ENCODE measurements at places on chromosomes 1 and 21.

GRCh38 chr1:82819234-82819633, 1018.5 kb downstream of the ADGRL2 start:
- DNase-seq: no peak

GRCh38 chr1:11134898-11135266, 35.2 kb upstream of the EXOSC10 start:
- DNase-seq: no peak

DNA sequence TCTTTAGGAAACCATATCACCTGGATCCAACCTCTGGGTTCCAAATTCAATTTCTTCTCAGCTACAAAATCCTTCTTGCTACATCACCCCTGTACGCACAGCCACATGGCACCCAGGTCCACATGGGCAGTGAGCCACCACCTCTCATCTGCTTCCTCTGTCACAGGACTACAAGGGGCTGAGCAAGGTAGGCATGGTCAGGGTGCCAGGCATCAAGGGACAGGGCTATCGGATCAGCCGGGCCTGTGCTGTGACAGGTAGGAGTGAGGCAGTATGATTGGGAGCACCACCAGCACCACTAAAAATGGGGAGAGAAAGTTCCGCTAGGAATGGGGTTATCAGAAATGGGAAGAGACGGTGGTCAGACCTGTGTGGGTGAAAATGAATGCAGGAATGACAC, 29.4 kb downstream of the S100A6 start:
- no peak for DNase-seq

GRCh38 chr1:96999191-96999590, 277.6 kb downstream of the PTBP2 start:
- DNase-seq: no peak

- no peak for DNase-seq
Observed at GRCh38 chr1:173015629-173016028, 35.1 kb downstream of the TNFSF18 start.

DNA sequence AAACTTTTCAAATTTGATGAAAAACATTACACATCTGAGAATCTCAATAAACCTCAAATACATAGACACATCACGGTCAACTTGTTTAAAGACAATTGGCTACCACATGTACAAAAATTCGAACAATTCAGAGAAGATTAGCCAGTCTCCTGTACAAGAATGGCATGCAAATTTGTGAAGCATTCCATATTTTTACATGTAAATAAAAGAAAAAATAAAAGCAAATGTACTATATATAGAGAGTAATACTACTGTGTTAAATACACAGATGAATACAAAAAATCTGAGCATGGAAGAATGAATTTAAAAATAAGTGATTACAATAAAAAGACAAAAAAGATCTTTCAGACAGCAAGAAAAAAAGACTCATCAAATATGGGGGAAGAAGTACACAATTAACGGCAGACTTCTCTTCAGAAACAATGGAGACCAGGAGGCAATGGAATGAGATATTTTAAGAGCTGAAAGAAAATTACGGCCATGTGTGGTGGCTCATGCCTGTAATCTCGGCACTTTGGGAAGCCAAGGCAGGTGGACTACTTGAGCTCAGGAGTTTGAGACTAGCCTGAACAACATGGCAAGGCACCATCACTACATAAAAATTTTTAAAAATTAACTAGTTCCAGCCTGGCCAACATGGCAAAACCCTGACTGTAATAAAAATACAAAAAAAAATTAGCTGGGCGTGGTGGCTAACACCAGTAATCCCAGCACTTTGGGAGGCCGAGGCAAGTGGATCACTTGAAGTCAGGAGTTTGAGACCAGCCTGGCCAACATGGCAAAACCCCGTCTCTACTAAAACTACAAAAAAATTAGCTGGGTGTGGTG, 23.2 kb downstream of the HAX1 start:
- DNase-seq: no peak

GRCh38 chr1:174956086-174956485, 43.7 kb upstream of the CACYBP start:
- no peak for DNase-seq

GRCh38 chr1:185998391-185998790, 264.2 kb downstream of the HMCN1 start:
- no peak for DNase-seq

GRCh38 chr1:50488876-50489275, 65.6 kb upstream of the DMRTA2 start:
- no peak for DNase-seq

- no peak for DNase-seq
Observed at GRCh38 chr1:221696718-221697461, 45.0 kb downstream of the DUSP10 start.

GRCh38 chr1:10599194-10599861, 124.6 kb downstream of the PEX14 start:
- no peak for DNase-seq

DNA sequence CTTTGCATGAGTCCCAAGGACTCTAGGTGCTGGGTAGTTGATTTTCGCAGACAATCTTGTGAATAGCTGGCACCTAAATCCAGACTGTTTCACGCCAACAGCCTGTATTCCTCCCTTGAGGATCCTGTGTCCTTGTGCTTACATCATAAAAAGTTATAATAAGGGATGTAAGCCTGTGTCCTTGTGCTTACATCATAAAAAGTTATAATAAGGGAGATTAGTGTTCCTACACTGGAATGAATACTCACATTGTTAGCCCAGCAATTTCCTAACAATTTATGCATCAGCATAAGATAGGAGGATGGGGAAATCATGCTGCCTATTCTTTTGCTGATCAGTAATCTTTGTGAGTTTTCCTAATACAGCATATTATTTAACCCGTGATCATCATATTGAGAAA, 4.0 kb upstream of the HSD3B2 start:
- DNase-seq: no peak

DNA sequence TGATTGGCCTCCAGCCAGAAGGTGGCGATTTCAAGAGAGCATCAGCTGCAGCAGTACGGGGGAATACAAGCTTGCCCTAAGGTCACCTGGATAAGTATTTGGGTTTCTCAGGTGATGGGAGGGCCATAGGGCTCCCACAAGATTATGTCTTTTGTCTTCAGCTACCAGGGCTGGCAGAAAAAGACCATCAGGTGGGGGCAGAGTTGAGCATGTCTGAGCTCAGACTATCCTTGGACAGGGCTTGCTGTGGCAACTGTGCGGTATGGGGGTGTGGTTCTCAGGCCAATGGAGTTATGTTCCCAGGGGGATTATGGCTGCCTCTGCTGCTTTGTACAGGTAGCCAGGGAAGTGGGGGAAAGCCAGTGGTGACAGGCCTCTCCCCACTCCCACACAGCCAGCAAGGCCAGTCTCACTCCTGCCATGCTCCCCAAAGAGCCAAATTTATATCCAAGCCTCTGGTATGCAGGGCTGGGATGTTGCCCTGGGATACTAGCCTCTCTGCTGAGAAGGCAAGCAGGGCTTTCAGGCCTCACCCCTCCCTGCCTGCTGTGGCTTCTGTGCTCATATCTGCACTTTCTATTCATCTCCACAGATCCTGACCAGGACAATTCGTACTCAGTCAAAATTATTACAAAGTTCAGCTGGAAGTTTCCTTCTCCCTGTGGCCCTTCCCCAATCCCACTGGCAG, 26.6 kb upstream of the CD84 start:
- no peak for DNase-seq

GRCh38 chr1:201708085-201708512, 120.9 kb upstream of the IPO9 start:
- no peak for DNase-seq

- no peak for DNase-seq
Observed at GRCh38 chr1:47228644-47229030, 3.4 kb downstream of the TAL1 start.
